ENCODE measurements at places on chromosomes 2 and 18.

DNA sequence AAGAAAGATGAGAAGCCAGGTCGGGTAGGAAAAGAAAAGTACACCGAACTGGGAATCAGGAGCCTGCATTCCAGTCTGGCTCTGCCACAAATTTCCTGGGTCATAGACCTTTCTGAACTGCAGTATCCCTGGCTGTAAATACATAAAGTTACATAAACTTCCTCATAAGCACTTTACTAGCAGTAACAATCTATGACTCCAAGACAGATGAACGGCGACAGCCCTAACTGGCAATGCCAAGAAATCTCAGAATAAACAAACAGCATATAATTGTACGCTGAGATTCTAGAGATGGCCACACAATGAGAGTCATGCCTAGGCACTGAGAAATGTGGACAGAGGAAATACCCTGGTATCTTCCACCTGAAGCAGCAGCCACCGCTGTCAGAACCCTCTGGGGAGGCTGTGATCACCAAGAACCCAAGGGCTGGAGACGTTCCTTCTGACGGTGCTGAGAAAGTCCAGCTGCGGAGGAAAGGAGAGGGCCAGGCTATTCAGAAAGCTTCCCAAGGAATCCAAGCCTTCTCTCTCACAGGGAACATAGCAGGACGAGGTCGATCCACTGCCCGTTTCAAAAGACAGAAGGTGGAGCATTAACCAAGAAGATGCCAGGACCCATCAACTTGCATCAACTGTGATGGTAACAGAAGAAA lies 89.3 kb upstream of the SLC66A3 start:
- DNase-seq, result no peak

GRCh38 chr2:168159754-168160585 lies 87.4 kb downstream of the STK39 start:
- no peak for DNase-seq

- DNase-seq, result no peak
Measured at GRCh38 chr2:74740395-74740740, 86.3 kb downstream of the SEMA4F start.

DNA sequence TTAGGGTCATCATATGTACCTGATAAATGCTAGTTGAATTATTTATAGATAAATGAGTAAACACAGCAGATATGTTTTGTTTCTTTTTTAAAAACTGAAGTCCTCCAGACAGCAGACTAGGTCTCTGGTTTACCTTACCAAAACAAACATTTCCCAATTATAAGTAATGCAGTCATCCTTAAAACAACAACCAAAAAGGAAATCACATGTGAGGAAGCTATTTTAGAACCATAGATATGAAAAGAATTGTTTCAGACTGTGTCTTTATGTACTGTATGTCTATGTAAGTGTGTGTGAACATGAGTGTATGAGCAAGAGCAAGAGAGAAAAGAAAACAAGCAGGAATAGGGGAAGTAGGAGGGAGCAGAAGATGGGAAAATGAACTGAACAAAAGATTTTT lies 441.0 kb downstream of the CPS1 start:
- no peak for DNase-seq

- DNase-seq, result no peak
Measured at GRCh38 chr2:86249176-86249575, 49.9 kb downstream of the MRPL35 start.

DNA sequence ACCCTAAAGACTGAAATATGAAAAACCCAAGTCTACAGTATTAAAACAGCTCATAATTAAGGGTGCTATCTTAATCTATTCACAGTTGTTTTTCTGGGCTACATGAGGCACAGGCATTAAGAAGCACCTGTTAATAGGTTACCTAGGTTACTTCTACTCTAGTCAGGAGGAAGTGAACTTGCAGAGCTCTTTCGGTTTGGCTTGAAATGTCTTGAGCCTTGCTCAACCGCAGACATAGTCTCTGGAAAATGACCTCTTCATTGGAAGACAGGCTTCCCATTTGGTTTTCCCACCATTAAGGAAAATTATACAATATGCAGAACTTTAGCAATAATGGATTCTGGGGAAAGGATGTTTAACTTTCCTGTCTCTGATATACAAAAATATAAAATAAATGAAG lies 142.3 kb upstream of the KCNJ3 start:
- no peak for DNase-seq

DNA sequence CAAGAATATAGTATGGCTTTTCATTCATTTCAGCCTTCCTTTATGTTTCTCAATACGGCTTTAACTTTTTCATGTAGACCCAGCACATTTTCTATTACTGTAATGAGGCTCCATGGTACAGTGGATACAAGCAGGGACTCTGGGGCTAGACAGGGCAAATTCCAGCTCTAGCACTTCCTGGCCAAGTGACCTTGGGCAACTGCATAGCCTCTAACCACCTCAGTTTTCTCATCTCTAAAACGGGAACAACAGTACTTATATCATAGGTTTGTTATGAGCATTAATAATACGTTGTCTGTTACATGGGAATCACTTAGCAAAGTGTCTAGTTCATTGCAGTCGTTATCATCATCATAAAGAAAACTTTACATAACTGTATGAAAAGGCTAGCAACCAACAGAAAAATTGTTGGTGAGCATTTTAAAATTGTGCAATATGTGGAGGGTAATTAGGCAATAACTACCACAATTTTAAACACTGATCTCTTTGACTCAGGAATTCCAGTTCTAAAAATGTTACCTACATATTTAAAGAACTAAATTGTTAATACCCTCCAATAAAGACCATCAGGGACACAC lies 13.7 kb upstream of the RMDN2 start:
- peak; percentile 62 for DNase-seq

GRCh38 chr2:15601681-15602080 lies 10.0 kb downstream of the DDX1 start:
- no peak for DNase-seq

- peak; percentile 83 for DNase-seq
Measured at GRCh38 chr18:58611395-58612131, 17.3 kb downstream of the ALPK2 start.

DNA sequence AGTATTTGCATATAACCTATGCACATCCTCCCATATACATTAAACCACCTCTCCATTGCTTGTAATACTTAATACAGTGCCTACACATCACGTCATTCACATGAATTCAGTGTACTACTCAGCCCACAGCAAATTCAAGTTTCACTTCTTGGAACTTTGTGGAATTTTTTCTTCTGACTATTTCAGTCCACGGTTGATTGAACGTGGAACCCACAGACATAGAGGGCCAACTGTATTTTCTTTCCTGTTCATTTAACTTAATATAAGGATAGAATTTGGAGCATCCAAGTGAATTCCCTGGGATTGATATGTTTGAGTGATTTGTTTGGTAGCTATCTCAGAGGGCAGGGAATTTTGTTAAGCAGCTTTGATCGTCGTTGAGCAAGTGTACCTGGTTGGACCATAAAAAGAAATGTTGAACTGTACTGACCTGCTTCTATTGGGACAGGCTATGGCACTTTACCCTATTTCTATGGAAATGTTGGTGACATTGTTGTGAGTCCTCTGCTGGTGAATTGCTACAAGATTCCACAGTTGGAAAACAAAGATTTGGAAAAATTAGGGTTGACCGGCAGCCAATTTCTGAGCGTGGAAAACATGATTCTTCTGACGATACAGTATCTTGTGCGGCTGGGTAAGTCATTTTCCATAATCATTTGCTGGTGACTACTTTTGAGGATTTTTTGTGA lies 156.6 kb downstream of the ESCO1 start:
- no peak for DNase-seq

- peak; percentile 10 for DNase-seq
Measured at GRCh38 chr18:28183418-28184078, 6.6 kb upstream of the CDH2 start.

DNA sequence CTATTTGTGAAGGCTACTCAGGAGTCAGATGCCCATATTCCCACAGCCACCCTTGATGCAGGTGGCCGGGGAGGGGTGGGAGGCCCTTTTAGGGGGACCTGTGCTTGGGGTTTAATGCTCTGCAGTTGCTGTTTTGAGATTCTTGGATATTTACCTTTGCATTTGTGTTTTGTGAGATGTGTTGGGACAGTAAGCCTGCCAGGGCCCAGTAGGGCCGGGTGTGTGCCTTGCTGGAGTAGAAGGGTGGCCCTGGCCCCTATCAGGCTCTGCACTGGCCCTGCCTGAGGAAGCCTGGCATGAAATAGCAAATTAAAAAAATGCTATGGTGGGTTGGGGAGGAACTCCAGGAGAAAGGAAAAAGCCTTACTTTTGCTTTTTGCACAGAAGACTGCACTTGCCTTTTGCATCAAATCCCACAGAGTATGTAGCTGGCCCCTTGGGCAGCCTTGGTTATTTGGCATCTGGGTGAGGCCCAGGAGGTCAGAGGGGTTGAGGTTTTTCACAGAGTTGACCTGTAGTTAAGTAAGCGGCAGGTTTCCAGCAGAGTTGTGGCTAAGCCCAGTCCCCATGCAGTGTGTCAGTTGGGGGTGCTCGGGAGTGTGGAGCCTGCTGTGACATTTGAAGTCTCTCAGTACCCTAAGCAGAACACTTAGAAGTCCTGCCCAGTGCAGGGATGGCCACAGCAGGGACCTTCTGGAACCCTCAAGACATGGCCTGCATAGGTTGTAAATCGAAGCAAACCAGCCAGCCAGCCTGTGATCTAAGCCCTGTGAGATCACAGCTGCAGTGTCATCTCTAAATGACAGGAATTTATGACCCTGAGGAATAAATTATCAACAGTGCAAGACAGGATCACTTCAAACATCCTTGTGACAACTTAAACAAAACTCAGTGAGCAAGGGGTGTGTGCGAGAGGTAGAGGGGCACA lies 68.8 kb downstream of the SH3RF3 start:
- no peak for DNase-seq

Data from trophoblast cell (in vitro differentiated cells and primary cell).